Hematopoietic multipotent progenitor cell treated with erythropoietin and hydrocortisone succinate and interleukin-3 and kit ligand, for 15 days (in vitro differentiated cells): ENCODE measurements at places on chromosomes 6 and 20.

DNA sequence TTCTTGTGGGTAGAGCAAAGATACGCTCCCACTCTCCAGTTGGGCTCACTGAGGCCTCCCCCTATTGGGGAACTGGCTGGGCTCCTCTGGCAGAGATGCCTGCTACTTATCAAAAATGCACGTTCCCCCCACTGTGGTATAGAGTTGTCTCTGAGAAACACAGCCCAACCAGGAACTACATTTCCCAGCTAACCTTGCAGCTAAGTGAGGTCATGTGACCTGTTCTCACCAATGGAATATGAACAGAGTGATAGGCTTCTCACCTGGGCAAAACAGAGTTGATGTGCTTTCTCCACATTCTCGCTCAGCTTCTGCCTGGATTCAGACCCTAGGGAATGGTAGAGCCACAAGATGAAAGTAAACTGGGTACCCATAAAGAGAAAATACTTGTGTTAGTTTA lies 49.1 kb upstream of the PTPRT start:
- DNase-seq = no peak

- DNase-seq = peak; percentile 10
Observed at GRCh38 chr20:51434580-51435247, 107.8 kb downstream of the NFATC2 start.

GRCh38 chr6:45478240-45478639 lies 100.5 kb upstream of the SUPT3H start:
- DNase-seq = no peak

GRCh38 chr20:21832442-21833385 lies 127.2 kb downstream of the PAX1 start:
- no peak for DNase-seq

DNA sequence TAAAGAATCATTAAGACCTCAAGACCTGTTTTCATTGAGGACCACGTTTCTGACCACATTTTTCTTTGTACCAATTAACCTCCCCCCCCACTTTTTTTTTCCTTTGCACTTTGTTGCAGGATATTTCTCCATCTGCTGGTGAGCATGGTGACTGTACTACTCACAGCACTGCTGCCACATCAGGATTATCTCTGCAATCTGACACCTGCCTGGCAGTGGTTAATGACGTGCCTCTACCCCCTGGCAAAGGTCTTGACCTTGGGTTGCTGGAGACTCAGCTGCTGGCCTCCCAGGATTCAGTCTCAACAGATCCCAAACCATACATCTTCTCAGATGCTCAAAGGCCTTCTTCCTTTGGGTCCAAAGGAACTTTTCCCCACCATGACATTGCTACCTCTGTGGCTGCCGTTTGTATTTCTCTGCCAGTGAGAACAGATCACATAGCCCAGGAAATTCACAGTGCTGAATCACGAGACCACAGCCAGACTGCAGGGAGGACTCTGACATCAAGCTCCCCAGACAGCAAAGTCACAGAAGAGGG lies 46.6 kb upstream of the EDN3 start:
- no peak for DNase-seq

- DNase-seq = no peak
Observed at GRCh38 chr6:143691900-143692636, 14.3 kb downstream of the PHACTR2 start.

DNA sequence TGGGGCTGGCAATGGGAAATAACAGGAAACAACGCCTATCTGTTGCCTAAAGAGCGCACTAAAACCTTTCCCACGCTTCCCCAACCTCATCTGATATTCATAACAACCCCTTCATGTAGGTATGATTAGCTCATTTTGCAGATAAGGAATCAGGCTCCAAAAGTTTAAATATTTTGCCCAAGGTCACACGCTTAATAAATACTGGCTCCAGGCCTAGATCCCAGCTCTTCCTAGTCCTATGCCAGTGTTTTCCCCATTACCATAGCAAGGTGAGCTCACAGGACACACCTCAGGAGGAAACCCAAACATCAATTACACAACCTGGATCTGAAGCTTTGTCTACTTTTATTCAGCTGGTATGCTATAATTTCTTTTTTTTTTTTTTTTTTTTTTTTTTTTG lies 19.6 kb downstream of the MBOAT1 start:
- no peak for DNase-seq

- DNase-seq = no peak
Observed at GRCh38 chr6:162238675-162239074, 488.9 kb downstream of the PRKN start.

DNA sequence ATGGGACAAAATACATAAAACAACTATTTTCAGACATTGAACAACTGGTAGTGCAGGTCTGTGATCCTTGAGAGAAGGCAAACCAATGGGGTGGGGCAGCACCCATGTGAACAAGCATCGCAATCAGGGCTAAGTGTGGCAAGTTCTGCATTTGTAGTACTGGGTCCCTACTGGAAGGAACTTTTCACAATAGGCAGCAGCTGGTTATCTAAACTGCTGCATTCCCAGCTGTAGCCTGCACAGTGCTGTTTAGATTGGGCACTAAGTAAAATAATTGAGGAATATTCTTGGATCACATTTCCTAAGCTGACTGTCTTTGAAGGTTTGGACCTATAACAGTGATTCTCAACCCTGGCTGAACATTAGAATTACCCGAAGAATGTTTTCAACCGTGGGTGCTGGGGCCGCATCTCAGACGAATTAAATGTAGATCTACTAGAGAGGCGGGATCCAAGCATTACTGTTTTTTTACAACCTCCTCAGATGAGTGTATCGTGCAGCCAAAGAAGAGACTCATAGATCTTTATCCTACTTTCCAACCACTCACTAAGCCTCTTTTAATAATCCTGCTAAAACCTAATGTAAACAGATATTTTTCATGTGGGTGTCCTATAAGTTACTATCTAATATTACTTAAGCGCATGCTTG lies 12.4 kb upstream of the MAP3K4 start:
- DNase-seq = no peak

GRCh38 chr6:146357578-146358430 lies 185.8 kb upstream of the RAB32 start:
- no peak for DNase-seq

GRCh38 chr6:146211646-146212045 lies 182.8 kb downstream of the GRM1 start:
- no peak for DNase-seq

- no peak for DNase-seq
Observed at GRCh38 chr6:7175462-7175861, 67.7 kb downstream of the RREB1 start.

DNA sequence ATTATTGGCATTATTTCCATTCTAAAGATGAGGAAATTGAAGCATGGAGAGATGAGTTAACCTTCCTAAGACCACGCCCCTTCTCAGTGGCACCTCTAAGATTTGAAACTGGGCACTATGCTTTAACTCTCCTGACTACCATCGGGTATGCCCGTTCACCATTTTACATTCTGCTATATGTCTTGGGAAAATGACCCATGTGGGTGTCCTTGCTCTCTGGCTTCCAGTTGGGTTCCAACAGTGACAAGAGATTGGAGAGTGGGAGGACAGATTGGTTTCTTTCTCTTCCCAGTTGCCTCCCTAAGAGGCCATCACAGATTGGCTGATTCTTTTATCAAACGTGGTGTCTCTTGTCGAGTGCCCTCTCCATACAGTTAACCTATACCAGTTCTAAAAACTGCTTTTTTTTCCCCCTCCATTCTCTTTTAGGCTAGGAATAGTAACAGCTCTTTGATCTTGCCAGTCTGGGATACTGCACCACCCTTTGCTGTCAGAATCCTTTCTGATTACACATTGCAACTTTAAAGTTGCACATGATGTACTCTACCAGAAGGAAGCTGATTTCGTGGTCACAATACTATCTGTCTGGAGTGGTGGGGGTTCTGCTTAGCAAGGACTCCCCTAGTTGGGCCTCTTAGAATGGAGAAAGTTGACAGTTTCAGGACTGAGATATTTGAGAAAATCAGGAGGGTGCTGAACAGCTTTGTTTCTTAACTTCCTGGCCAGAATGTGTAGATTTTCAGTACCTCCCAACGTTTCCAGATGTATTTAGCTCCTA lies 88.0 kb upstream of the ELOVL5 start:
- DNase-seq = no peak

- no peak for DNase-seq
Observed at GRCh38 chr6:151690768-151691562, 116.5 kb upstream of the ESR1 start.

GRCh38 chr20:47606983-47607613 lies 105.4 kb downstream of the NCOA3 start:
- DNase-seq = no peak

GRCh38 chr20:23042270-23042669 lies 7.2 kb downstream of the SSTR4 start:
- no peak for DNase-seq

DNA sequence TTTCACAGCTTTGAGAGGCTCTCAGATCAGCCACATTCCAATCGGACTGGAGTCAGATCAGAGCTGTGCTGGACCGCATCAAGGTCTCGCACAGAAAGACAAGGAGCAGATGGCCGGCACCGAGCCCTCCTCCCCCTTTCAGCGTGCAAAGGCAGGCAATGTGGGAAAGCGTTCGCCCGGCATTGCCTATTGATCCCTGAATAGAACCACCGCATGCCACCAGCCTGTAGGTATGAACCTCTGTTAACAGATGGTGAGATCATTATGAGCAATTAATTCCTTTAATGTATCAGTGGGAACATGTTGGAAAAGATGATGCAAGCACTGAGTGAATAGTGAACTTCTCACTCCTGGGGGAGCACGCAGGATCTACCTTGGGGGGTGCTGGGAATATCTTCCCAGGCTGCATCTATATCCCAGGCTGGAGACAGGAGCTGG lies 117.5 kb upstream of the ID4 start:
- no peak for DNase-seq

- no peak for DNase-seq
Observed at GRCh38 chr6:165725201-165725600, 62.2 kb upstream of the PDE10A start.

- no peak for DNase-seq
Observed at GRCh38 chr6:158474961-158475343, 84.9 kb upstream of the TMEM181 start.

- DNase-seq = no peak
Observed at GRCh38 chr20:36812594-36813463, 39.3 kb upstream of the DSN1 start.

DNA sequence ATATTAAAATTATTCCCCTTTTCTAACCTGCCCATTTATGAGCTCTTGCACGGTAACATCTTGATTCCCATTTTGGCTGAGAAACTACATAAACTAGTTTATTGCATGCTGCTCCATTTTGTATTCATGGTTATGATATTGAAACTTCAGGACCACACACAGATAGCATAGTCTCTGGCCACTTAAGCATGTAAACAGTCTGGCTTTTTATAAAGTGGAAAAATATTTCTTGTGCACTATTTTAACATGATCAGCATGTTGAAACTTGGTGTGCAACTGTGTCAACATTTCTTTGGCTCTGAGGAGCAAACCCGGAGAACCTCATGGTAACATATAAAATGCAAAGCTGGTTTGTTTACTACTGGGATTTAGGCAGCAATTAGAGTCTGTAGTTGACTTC lies 70.7 kb downstream of the SLX4IP start:
- DNase-seq = no peak

DNA sequence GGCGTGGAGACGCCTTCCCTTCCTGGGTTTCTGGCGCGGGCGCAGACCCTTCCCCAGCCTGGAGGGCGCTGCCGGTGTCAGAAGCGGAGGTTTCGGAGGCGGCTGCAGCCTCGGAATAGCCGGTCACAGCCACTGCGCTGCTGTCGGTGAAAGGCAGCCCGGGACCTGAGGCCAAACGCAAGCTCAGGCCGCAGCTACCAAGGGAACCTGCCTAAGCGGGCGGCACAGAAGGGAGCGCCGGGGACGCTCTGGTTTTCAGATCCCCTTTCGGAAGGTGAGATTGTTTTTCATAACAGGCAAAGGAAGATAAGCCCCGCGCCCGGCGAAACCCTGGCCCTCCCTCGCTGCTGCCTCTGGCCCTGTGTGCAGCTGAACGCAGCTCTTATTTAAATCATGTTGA lies 116.5 kb downstream of the FAM120B start:
- DNase-seq = no peak

- DNase-seq = peak; percentile 33
Observed at GRCh38 chr20:43404878-43405277, 52.8 kb upstream of the SRSF6 start.

GRCh38 chr20:45258259-45258658 lies 3.9 kb upstream of the SLPI start:
- DNase-seq = no peak

- DNase-seq = no peak
Observed at GRCh38 chr6:143204045-143204444, 143.4 kb downstream of the AIG1 start.

DNA sequence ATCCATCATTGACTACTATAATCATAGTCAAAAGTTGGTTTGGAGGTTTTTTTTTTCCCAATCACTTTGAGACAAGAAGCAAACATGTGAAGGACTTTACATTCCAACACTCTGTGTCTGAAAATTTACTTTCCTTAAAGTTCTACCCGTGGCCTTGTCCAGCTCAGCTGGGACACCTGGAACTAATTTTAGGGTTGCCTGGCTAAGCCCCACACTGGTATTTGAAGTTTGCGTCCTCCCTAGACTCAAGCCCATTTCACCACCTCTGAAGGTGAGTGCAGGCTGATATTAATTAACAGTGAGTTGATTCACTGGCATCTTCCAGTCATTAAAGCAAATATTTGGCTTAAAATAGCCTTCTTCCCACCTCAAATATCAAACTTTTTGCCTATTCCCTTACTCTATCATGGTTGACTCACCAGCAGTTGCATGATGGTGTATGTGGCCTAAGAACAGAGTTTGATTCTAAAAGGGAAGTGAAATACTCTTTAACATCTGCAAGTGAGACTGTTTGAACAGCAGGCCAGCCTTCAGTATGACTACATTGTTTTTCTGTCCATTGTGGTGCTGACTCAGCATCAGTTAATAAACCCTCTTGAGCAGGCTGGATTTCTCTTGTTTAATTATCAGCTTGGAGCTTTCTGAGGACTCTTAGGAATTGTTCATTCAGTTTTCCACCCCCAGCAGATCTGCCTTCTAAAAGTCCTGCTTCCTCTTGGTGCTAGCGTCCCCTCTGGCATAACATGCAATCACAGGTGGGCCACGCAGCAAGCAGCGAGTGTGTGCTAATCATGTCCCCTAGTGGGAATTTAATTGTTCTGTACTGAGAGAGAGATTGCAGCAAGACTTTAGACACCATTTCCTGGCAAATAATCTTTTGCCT lies 1.8 kb upstream of the PRDM1 start:
- no peak for DNase-seq

GRCh38 chr6:105592329-105592728 lies 189.4 kb upstream of the PREP start:
- no peak for DNase-seq

DNA sequence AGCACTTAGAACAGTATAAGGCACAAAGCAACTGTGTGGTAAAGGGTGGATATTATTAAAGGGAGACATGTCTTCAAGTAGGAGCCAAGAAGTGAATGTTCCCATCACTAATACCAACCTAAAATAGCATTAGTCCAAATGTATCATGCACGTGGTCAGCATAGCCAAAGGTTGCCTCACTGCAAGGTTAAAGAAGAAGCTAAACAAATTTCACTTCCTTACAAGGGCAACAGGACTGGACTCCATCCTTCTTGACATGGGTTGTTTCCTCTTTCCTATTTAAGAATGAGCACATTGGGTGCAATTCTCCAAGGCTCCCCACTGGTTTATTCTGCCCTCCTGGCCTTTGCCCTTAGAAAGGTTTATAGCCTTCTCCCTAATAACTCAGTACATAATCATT lies 186.7 kb downstream of the PHACTR1 start:
- no peak for DNase-seq

- DNase-seq = no peak
Observed at GRCh38 chr20:61938839-61939690, 126.6 kb downstream of the TAF4 start.

GRCh38 chr20:5215672-5216304 lies 89.0 kb downstream of the CDS2 start:
- no peak for DNase-seq
